ENCODE measurements at places on chromosomes 1 and 21.

DNA sequence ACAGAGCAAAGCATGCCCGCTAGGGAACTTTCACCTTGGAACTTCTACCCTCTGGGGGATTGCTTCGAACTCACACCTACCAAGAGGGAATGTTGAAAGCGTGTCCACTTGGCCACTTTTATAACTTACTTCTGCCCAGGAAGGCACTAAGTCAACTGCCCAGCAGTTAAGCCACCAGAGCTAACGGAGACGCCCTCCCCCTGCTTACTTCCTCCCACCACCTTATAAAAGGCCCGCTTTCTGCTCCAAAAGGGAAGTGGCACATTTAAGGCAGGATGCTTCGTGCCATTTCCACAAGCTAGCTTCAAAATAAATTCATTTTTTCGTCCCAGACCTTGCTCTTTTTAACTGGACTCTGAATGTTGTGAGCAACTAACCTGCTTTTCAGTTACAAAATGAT is 3.2 kb upstream of the AK2 start:
- DNase-seq, result peak; percentile 63

GRCh38 chr1:34087986-34088385 is 77.0 kb downstream of the CSMD2 start:
- no peak for DNase-seq

DNA sequence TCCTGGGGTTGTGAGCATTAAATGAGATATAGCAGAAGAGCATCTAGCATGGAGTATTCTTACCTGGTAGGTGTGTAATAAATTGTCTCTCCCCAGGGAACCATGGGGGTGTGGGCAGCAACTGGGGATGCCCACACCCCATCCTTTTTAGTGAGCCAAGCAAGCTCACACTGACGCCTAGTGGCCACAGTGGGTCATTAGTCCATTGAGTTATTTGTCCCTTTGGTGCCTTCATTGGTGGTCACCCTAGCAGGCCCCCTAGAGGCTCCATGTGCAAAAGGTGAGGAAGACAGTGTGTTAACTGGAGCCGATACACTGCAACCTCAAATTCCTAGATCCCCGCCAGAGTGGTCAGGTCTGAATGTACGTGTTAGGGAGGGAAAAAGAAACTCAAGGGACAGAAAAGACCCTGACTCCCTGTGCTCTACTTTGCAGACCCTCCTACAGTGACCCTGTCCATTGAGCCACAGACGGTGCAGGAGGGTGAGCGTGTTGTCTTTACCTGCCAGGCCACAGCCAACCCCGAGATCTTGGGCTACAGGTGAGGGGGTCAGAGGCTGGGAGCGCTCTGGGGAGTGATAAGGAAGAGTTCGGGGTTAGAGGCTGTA is 93.3 kb upstream of the CD1D start:
- peak; percentile 56 for DNase-seq

GRCh38 chr1:6268415-6268814 is 7.5 kb upstream of the GPR153 start:
- no peak for DNase-seq

- DNase-seq, result no peak
These were observed 1.4 kb downstream of the SH3BP5L start for GRCh38 chr1:248824301-248824700.

- no peak for DNase-seq
These were observed 189.8 kb downstream of the RGS7 start for GRCh38 chr1:241167121-241167630.

DNA sequence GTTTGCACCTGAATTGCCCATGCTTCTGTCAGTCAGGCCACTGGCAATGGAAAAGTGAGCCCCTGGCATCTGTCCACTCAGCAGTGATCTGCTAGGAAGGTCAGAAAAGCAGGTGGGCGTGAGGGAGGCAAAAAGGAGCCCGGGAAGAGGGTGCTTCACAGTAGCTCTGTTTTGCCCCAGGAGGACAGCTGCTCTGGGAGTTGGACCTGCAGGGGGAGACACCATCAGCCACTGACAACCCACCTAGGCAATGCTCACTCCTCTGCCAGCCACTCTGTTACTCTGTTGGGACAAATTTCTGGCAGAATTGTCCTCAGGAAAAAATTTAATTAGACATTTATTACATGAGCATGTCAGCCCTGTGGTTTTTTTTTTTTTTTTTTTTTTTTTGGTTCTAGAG is 146.4 kb downstream of the LRIG2 start:
- no peak for DNase-seq

GRCh38 chr1:152718238-152718637 is 10.3 kb downstream of the LCE4A start:
- no peak for DNase-seq

GRCh38 chr1:200364831-200365230 is 45.0 kb downstream of the ZNF281 start:
- no peak for DNase-seq

- DNase-seq, result no peak
These were observed 106.8 kb upstream of the HP1BP3 start for GRCh38 chr1:20893931-20894330.

DNA sequence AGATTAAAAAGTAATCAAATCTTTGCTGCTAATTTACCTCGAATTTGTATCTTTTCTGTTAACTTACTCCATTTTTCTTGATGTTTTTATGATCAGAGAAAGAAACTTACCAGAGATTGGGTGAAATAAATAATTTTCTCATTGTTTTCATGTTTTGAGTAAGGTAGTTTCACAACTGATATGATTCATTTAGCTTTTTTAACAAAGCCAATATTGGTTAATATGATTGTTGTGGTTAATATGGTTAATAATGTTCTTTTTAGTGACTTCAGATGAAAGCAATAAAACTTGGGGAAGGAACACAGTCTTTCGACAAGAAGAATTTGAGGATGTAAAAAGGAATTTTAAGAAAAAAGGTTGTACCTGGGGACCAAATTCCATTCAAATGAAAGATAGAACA is 48.1 kb downstream of the MAP3K21 start:
- DNase-seq, result no peak

- no peak for DNase-seq
These were observed 24.8 kb upstream of the CITED4 start for GRCh38 chr1:40887012-40887378.

DNA sequence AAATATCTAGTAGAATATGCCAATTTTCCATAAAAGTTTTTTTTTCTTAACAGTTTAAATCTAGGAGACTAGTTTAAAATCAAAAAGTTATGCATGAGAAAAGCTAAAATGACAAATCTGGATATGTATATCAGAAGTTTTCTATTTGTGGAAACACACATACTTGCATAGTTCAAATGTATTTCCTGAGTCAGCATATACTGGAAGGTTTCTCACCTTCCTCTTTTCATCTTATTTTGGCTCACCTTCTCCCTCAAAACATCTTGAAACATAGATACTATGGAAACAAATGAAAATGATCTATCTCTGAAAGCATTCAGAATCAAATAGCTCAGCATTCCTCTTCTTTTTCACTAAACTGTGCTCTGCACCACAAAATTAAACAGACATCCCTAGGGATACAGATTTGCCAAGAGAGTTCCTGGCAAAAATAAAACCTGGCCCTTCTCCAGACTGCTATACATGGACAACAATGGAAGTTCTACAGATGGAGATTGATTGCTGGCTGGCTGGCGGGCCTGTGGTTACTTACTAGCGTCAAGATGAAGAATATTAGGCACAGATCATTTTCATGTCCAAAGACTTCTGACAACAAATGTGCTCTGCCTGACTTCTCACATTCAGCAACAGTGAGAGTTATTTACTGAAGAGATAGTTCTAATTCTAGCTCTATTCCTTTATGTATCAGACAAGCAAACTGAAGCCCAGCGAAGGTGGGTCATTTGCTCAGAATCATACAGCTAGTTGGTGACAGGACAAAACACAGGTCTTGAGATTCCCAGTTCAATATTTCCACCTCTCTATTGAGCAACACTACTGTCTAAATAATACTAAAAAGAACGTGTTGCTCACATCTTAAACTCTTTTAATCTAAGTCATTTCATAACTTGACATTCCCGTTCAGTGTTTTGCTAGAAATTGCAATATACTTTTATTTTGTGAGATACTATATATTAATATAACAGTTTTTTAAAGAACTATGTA is 26.6 kb downstream of the DIPK1A start:
- DNase-seq, result no peak

GRCh38 chr1:31476891-31477846 is 64.2 kb downstream of the SERINC2 start:
- DNase-seq, result no peak

DNA sequence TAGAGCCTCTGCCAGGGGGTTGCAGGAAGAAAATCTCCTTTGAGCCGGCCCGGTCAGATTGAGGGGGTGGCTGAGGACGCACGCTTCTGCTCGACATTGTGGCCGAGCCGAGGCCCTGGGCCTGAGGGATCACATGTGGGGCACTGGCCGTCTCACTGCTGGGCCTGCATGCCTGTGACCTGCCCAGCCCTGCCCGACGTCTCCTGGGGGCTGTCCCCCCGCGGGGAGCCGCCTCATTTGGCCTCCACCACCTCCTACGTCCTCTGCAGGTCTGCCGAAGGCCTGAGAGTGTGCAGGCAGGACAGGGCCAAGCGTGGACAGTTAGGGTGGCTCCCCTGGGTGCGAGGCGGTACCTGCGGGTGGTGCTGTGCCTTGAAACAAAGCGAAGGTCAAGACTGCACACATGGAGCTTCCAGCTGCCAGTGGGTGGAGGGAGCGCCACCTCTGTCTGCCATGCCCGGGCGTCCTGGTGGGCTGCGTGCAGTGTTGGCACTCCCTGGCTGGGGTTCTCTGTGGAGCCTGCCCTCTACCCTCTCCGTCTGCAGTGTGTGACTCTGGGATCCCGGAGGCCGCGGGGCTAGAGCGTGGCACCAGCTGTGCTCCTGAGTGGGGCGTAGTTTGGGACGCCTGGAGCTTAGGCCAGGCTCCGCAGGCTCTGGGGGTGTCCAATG is 51.7 kb downstream of the PCNT start:
- no peak for DNase-seq

DNA sequence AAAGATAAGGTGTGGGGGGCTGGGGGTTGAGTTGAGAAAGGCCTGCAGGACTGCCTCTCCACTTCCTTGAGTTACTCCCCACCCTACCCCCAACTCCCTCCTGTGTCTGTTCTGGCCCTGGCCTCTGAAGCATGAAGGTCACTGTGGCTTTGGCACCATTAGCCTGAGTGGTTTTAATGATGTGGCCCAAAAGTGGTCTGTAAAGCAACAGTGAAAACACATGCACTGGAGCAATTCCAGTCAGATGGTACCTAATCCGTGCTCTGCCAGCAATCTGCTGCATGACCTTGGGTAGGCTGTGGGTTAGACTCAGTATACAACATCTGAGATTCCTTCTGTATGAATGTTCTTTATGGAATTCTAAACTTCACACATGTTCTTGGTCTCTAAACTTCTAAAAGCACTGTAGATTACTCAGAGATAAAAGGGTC is 86.5 kb upstream of the ATP1A1 start:
- no peak for DNase-seq

DNA sequence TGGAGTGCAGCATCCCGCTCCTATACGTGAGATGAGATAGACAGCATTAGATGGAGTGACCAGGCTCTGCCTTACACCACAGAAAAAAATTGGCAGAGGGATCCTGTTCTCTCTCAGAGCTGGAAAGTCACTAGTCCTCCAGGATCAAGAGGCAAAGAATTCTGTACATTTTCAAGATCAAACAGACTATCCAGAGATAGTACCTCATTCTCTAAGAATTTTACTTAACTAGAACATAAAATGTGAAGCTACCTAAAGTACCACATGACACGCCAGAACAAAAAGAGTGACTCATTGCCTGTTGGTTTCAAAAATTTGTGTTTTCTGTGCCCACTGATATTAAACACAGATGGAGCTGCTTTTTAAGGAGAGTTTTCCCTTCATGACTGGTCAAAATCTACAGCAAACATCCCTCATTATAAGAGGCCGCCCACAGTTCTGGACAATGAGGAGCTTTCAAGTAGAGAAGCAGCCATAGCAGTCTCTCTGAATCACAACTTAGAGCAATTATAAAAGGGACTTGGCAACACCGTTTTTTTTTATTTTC is 32.3 kb downstream of the CD160 start:
- no peak for DNase-seq

DNA sequence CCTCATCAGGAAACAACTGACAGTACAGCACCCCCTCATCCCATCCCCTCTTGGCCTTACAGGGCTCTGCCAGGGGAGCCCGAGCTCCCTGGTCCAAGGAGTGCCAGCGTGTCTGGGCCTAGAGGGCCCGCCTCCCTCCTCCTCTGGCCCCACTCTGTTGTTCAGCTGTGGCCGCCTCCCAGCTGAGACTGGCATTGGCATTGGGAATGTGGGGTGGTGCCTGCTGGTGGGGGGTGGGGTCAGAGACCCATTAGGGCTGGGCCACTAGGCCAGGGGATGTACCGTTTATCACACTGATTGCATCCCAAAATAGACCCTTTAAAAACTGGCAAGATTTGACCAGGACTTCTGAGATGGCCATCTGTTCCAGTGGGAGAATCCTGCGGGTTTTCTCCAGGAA is 1.4 kb downstream of the LDLRAP1 start:
- DNase-seq, result no peak

- DNase-seq, result no peak
These were observed 56.5 kb downstream of the WLS start for GRCh38 chr1:68175621-68176398.

DNA sequence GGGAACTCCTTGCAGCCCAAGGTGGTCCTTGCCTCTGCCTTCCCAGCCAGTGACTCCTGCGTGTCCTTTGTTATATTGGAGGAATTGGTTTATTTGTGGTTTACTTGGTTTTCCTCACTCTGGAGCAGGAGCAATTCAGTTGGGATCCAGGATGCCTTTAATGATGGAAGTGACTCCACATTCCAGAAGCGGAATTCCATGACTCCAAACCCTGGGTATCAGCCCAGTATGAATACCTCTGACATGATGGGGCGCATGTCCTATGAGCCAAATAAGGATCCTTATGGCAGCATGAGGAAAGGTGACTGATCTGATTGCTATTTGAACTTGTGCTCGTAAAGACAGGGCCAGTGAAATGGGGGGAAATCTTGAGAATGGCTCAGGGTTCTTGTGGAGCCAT is 15.1 kb upstream of the PIGV start:
- DNase-seq, result no peak

DNA sequence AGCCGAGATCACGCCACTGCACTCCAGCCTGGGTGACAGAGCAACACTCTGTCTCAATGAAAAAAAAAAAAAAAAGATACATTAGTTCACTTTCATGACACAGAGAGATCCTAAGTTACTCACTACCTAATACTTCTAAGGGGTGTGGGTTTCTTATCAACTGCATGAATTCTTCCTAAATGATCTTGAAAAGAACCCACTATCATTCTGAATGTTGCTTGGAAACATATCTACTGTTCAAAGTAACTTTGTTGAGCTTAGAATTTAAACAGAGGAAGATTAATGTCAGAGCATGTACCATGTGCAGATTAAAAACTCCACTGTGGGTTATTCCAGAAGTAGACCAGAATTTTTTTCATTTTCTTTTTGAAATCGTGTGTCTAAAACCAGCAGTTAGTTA is 241.5 kb downstream of the LTN1 start:
- DNase-seq, result no peak

GRCh38 chr21:15192243-15192642 is 127.4 kb upstream of the NRIP1 start:
- no peak for DNase-seq

GRCh38 chr1:1892079-1892762 is 1.3 kb upstream of the GNB1 start:
- no peak for DNase-seq

- DNase-seq, result no peak
These were observed 53.3 kb downstream of the PTGFR start for GRCh38 chr1:78543941-78544643.

Data from CMK (cell line).